Activated naive CD8-positive, alpha-beta T cell treated with anti-CD3 and anti-CD28 coated beads, Interleukin-2, amount 10 ng/mL, durations not matched to agents 7 days and 5 days (primary cell): ENCODE measurements at places on chromosomes 3 and 15. TPM values are rescaled to one million over a fixed set of nuclear protein-coding genes. Genes with fewer than 3 reads are reported as not detected.

Gene GATM
- total RNA-seq = 2.9 TPM

DNA sequence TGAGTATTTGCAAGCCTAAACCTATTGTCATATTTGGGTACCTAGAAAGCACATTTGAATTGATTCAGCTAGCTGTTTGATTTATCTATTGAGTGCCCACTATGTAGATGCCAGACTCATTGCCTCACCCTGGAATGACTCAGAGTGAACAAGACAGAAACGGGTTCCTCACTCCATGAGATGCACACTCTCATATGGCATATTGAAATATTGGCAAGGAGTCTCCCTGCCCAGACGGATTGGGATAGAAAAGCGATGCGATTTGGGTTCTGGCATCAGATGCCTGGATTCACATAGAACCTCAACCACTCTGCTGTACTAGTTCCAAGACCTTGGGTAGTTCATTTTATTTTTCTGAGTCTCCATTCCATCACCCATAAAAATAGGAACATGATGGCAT lies 22.5 kb downstream of the LRRN1 start:
- no peak for DNase-seq

Gene GPR62
- total RNA-seq = not detected

- DNase-seq = no peak
Observed at GRCh38 chr15:38297623-38298388, 45.2 kb downstream of the SPRED1 start.

DNA sequence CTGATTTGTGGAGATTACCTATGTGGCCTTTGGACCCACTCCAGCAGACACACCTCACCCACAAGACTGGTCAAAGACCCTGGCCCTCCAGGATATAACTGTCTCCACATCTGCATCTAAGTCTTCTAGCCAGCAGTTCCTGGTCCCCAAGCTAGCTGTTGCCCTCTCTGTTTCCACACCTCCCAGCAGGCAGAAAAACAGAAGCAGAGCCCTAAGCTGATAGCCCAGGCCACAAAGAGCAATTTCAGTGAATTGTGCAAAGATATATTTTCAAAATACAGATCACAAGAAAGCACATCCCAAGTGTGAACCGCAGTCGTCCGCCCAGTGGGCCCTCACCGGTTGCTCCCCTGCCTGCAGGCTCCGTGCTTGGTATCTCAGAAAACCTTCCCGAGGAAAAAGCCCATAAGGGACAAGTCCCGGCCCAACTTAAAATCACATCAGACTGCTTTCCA lies 2.6 kb downstream of the TNIK start:
- peak; percentile 49 for DNase-seq

DNA sequence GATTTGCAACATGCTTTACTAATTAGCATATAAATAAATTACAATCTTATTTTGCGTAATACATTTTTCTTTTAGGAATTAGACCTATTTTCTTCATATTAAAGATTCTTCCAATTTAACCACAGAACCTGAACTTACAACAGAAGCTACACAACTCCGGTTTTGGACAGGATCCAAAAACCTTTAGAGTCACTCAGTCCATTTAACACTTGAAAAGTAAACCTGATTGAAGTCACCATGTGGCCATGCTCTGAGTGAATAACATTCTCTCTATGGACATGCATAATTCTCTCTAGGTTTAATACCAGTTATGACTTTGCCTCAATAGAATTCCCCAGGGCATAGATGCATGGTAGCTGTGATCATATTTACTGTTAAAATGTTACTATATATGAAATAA lies 751.0 kb downstream of the VGLL3 start:
- no peak for DNase-seq

DNA sequence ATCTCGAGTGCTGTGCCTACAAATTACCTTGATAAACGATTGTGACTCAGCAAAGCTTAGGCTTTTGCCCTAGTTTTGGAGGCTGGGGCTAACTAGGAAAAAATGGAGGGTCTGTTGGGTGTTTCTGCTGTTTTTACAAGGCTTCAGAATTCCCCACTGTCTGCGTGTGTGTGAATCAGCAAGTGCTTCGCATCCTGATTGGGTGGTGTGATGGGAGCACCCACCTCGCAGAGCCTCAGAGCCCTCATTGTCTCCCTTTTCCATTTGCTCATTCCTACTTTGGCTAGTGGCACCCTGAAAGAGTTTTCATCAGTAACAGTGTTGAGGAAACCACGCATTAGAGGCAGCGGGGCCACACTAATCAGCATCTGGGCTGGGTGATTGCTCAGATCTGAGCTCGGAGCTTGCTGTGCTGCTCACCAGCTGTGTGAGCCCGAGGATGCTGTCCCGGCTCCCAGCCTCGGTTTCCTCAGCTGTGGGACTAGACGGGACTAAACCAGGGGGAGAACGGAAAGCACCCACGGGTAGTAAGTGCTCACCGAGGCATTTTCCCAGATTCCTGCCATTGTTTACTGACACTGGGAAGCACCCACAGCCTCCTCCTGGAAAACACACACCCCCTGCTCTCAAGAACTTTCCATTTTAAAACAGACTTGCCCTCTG lies 40.6 kb downstream of the GOLGA8S start:
- DNase-seq = no peak

- no peak for DNase-seq
Observed at GRCh38 chr3:177976241-177976640, 560.0 kb upstream of the KCNMB2 start.

DNA sequence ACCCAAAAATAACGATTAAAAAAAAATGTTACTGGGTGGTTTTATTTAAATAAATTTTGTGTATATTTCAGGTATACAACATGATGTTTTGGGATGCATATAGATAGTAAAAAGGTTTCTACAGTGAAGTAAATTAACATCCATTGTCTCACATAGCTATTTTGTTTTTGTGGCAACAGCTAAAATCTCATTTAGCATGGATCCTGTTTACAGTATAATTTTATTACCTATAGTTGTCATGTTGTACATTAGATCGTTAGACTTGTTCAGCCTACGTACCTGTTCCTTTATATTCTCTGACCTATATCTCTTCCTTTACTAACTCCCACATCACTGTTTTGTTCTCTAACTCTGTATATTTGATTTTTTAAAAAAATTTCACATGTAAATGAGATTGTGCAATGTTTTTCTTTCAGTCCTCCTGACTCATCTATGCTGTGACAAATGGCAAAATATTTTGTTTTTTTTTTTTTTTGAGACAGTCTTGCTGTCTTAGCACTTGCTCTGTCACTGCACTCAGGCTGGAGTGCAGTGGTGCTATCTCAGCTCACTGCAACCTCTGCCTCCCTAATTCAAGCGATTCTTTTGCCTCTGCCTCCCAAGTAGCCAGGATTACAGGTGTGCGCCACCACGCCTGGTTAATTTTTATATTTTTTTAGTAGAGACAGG lies 45.6 kb downstream of the OIP5 start:
- no peak for DNase-seq

DNA sequence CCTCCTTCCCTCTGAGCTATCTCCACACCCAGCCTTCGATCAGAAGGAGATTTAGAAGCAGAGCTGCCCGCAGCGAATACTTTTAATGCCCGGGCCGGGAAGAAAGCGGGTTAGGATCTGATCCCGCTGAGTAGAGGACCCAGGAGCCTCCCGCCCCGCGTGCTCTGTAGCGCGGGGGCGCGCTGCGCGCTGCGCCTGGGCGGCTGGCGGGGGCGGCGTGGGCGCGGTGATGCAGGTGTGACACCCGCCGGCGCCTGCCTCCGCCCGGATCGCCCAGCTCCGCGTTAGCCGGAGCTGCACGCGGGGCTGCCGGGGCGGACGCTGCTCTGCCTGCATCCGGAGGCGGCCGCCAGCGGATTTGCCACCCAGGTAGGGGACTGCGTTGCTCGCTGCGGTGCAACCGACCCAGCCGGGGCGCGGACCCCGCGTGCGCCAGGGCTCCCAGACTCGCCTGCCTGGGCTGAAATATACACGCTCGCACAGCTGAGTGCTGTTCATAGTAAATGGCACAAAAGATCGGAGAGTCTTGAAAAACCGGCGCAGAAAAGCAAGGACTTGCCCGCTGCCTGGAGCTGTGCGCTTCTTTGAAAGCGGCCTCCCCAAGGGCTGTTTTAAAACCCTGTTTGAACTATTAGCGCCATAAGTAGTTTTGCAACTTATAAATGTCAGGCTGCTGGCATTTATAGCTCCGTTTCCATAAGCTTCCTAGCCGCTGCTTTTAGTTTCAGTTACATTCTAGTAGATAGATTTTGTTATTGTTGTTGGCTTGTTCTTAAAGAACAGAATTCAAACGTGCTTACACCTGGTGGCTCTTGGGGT lies at the start of gene SV2B:
Gene SV2B, plus strand, starts transcription at position 263 of the 819 bp plus-strand sequence. CDS start 126,007 bp downstream, outside the sequence.
- peak; percentile 77 for DNase-seq

- no peak for DNase-seq
Observed at GRCh38 chr3:11459186-11459824, 184.4 kb downstream of the VGLL4 start.

DNA sequence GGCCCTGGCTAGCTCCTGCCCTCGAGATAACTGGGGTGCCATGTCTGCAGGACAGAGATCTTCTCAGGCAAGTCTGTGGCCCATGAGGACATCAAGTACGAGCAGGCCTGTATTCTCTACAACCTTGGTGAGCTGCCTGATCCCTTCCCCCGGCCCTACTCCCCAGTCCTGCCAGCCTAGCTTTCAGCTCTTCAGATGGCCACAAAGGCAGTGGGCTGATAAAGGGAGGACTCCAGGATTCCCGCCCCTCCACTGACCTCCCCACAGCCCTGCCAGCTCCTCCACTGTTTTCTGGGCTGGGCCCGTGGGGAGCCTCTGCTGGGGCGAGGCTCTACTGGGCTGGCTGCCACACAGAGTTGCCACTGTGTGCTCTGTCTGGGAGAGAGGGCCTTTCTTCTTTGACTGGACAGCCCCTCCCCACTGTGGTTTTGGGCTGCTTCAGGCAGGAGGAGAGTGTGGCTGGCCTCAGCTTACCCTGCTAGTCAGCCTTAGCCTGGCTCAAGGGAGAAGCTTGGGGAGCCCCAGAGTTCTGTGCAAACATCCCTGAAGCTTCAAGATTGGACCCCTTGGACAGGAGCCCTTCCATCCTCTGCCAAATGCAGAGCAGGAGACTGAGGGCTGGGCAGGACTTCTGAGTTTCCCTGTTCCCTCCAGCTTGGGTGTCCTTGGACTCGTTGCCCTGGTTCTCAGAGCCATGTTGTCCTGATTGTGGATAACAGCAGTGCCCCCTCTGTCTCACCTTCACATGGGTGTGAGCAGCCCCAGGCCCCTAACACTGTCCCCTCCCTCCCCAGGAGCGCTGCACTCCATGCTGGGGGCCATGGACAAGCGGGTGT lies 24.4 kb downstream of the PTPN23 start:
- DNase-seq = no peak

DNA sequence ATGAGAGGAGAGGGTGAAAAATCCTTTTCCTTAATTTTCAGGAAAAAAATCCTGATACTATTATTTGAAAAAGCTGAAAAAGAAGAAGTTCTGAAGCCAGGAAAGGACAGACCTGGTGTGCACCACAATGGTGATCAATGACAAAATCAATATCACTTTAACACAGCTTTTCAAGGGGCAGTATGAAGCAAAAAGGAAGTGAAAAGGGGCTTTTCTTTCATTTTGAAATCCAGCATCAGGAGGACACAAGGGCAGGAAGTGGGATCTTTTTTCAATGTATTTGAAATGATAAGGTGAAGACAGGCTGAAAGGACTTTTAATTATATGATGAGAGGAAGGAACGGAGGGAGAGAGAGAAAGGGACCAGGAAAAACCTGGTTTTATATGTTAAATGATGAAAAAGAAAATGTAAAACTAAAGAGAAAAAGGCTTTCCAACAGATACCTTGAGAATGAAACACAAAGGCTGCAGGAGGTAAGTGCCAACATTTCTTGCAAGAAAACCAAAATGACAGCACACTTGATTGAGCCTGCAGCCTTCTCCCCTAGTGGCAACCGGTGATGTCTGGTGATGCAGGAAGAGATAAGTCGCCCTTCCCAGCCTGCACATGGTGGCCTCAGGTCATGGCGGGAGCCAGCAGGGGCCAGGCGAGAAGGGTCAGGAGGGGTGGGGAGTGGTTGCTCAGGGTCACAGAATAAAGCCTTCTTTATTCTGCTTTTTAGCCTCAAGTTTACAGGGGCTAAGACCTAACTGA lies 236.7 kb upstream of the WNT5A start:
- DNase-seq = no peak
